Endothelial cell of umbilical vein (primary cell): ENCODE measurements at places on chromosomes 7 and 10. TPM values are rescaled to one million over a fixed set of nuclear protein-coding genes. Genes with fewer than 3 reads are reported as not detected.

DNA sequence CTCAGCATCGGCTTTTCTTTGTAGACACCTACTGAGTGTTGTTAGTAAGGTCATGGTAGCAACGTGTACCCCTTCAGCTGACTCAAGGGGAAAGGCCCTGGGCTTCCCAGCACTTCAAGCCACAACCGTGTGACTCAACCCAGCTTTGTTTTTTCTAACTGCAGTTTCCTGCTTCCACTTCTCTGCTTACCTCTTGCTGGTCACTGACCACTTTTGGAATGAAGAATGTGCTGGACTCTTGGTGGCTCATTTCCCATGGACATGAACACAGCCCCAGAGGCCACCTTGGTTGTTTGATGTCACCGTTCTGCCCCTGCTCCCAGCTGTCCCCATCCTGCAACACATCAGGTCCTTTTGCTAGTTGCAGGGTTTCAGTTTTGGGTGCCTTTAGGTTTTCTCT lies 69.5 kb upstream of the ZNF438 start:
- peak; percentile 77 for DNase-seq

DNA sequence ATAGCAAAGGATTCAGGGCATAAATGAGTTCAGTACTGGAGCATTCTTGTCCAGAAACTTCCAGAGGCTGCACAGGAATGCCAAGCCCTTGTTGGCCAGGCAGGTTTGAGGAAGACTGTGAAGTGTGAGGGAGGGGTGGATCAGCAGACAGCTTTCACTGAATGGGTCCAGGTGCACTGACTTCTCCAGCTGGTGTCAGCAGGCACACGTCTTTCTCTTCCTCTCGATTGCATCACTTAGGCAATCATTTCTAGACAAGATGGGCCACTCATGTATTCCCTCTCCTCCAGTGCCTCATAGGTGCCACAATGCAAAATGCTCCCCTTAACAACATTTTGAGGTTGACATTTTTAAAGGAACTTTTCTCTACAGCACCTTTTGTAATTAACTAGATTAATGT lies 15.6 kb upstream of the PLEKHS1 start:
- DNase-seq, result no peak

- no peak for DNase-seq
Measured at GRCh38 chr10:54284526-54285193, 516.4 kb downstream of the PCDH15 start.

DNA sequence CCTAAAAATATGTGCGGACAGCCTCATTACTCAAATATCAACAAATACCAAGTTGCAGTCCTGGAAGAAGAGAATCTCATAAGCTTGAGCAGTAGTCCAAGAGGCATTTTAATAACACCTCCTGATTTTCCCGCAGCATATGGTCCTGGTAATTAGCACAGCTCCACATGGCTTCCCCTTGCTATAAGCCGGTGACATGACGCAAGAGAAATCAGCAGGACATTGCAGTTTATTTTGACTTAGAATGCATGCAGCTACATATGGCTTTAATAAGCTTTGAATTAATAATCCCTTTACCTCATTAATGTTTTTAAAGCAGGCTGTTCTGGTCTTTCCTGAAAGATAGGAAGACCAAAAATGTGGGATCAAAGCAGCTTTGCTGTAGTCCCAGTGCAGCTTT lies 137.6 kb downstream of the RAMP3 start:
- no peak for DNase-seq

DNA sequence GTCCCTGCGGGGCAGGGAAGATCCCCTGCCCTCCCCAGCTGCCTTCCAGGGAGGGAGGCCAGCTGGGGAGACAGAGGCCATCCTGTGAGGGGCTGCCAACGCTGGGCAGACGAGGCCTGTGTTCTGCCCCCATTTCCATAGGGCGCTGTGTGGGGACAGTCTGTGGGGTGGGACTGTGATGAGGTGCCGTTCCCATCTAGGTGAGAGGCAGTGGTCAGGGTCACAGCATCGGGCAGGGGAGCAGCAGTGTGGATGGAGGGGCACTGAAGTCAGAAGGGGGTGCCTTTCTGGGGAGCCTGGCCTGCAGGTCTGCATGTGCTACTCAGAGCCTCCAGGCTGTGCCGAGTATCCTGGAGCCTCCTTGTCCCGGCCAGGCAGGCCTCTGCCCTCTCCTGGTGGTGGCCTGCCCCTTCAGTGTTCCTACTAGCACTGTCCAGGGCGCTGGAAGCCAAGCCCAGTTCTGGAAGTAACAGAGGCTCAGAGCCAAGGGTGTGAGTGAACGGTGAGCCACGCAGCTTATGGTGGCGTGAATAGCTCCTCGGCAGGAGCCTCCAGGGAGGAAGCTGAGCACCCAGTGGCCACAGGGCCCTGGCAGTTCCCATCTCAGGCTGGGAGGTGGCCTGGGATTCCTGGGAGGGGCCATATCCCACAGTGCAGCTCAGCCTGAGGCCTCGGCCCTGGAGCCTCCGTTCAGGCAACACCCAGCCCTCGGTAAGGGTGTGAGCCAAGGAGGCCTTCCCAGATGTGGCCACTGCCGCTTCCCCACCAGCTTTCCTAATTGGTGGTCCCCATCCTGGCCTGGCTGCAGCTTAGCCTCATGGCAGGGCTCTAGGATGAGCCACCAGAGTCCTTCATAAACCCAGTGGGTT lies 23.3 kb upstream of the CSGALNACT2 start:
- no peak for DNase-seq

- DNase-seq, result no peak
Measured at GRCh38 chr7:93957767-93958166, 36.2 kb downstream of the GNG11 start.

DNA sequence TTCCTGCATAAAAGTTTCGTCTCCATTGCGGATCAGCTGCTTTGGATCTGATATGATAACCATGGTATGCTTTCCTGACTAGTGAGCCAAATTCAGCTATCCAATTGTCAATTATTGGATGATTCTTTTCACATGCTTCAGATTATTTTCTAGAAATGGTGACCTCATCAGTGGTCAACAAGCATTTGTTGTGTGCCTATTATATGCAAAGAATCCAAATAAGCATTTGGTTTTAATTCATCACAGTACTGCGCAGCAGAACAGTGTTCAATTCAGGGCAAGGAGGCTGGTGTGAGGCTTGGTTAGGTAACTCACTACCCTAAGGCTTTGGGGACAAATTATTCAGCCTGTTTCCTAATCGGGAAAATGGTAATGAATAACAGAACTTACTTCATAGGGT lies 200.5 kb downstream of the SKAP2 start:
- no peak for DNase-seq

- DNase-seq, result no peak
Measured at GRCh38 chr7:137305901-137306621, 37.5 kb downstream of the PTN start.

GRCh38 chr7:124460555-124460954 lies 305.0 kb downstream of the GPR37 start:
- DNase-seq, result no peak

GRCh38 chr10:82564353-82565196 lies 689.6 kb downstream of the NRG3 start:
- peak; percentile 44 for DNase-seq

DNA sequence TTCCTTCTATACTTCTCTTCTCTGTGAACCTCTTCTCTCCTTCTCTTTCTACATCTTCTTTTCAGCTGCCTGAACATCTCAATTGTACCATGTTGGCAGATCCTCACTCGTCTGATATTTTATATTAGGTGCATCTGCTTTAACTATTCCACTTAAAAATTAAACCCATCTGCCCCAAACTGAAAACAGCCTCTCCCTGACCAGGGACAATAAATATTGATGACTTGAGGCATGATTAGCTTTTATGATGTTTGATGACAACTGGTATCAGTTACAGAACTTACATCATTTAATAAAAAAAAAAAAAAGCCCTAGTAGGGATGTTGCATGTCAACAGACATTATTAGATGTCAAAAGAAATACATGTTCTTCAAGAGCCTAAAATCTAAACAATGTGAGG lies 79.8 kb upstream of the HABP2 start:
- no peak for DNase-seq

DNA sequence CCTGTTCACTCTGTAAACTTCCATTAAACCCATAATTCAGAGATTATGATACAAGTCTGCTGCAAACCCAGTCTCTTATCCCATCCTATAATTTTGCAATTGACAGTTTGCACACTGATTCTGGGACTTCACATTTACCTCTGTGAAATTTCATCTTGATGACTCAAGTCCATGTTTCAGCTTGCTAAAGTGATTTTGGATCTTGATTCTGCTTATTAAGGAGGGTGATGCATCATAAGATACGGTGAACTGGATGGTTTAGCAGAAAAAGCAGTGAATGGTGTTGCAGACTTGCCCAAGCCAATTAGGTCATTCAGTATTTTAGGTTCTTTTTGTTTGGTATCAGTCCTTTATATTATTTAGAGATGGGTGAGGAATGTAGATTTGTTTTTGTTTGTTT lies 125.5 kb upstream of the PODXL start:
- DNase-seq, result no peak

DNA sequence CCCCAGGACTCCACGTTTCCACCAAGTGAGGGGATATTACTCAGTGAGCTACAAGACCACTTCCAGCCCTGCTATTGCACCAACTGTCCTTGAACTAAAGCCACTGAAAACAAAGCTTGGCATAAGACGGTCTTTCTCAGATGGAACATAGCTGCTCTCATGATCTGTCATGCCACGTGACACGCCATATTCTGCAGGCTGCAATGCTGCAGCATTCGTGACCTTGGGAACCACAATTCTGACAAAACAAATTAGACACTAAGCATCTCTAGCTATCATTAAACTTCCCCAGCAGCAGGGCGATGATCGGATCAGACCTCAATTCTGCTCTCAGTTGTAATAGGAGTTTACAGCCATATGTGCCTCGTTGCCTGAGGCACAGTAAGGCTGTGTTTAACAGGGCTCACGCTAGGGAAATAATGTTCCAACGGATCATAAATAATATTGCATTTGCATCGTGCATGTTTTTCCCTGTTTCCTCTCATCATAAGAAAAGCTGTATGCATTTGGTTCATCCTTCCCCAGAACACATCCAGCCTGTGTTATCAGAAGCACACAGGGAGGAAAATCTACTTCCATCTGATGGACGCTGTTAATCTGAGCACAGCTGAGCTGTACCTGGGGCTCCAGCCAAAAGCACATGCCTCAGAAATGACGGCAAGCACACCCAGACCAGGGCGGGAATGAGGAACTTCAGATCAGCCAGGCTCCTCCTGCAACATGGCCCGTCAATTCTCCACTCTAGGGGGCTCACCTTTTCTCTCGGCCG lies 38.6 kb upstream of the CNPY1 start:
- DNase-seq, result no peak

DNA sequence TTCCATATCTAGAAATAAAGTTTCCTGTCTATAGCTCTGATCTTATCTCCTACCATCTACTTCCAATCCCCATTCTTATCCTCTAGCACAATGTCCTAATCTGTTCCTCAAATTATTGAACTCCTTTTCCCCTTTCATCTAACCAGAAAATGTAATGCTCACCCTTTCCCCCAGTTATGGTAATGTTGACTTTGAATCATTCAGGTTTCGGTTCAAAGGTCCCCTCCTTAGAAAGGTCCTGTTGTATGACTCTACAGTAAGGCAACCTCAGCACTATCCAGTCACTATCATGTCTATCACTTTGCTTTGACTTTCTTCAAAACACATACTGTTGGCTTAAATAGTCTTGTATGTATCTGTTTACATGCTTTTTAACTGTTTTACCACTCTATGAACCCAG lies 264.2 kb upstream of the PCDH15 start:
- no peak for DNase-seq

GRCh38 chr10:80191589-80192270 lies 13.6 kb downstream of the ANXA11 start:
- DNase-seq, result no peak

GRCh38 chr7:2897023-2897422 lies 52.9 kb upstream of the GNA12 start:
- DNase-seq, result no peak

- DNase-seq, result no peak
Measured at GRCh38 chr10:95327367-95327766, 36.6 kb upstream of the PDLIM1 start.

- DNase-seq, result no peak
Measured at GRCh38 chr7:156943091-156944041, 6.1 kb upstream of the NOM1 start.

GRCh38 chr7:55592492-55592891 lies 20.2 kb upstream of the VOPP1 start:
- DNase-seq, result no peak

DNA sequence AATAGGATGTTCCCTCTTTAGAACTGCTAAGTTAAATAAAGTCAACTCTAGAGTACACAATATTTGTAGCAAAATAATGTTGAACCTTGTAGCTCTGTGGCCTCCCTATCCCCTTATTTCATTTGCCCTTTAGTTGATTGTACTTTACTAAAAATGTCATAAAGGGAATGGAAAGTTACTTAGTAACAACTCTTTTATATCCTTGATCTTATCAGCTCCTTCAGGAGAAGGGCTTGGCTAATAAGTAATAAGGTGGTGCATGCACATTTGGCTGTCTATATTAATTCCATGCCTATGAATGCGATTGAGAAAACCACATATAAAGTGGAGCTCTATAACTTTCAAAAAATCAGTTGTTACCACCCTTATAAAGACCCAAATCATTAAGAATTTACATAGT lies 41.5 kb upstream of the GATA3 start:
- no peak for DNase-seq

- no peak for DNase-seq
Measured at GRCh38 chr10:88185830-88186229, 322.4 kb downstream of the PTEN start.

Gene KIAA1549
- polyA plus RNA-seq, result 3.9 and 4.6 TPM in 2 replicates

Gene TUBB8
- 0.18 and 0.45 TPM in 2 replicates for polyA plus RNA-seq

Gene LRGUK
- polyA plus RNA-seq, result 0.10 and 0.18 TPM in 2 replicates

Gene MYH16
- polyA plus RNA-seq, result 0.01 and 0.03 TPM in 2 replicates

Gene STRA8
- polyA plus RNA-seq, result not detected in 2 replicates

Gene HIPK2
- 8.9 and 9.0 TPM in 2 replicates for polyA plus RNA-seq

Gene CPED1
- 0.19 and 3.0 TPM in 2 replicates for polyA plus RNA-seq

Gene ATOH7
- polyA plus RNA-seq, result 0.05 TPM in 1 of 2 replicates, not detected in the other

Gene LIPJ
- polyA plus RNA-seq, result not detected in 2 replicates

Gene AGMO
- 0.14 and 0.23 TPM in 2 replicates for polyA plus RNA-seq

Gene SUPV3L1
- 18.6 and 21.8 TPM in 2 replicates for polyA plus RNA-seq

Gene AS3MT
- polyA plus RNA-seq, result 0.72 and 1.0 TPM in 2 replicates

Gene SLC29A4
- polyA plus RNA-seq, result 7.7 and 10.8 TPM in 2 replicates

Gene FFAR4
- not detected in 2 replicates for polyA plus RNA-seq

Gene CRCP
- 9.9 and 14.2 TPM in 2 replicates for polyA plus RNA-seq

Gene SPDYE8
- polyA plus RNA-seq, result not detected in 2 replicates

Gene SYNPO2L
- polyA plus RNA-seq, result not detected in 2 replicates

Gene UTF1
- not detected in 2 replicates for polyA plus RNA-seq

Gene JCAD
- 17.5 and 19.3 TPM in 2 replicates for polyA plus RNA-seq
